ENCODE measurements at places on chromosomes 3 and 15.

DNA sequence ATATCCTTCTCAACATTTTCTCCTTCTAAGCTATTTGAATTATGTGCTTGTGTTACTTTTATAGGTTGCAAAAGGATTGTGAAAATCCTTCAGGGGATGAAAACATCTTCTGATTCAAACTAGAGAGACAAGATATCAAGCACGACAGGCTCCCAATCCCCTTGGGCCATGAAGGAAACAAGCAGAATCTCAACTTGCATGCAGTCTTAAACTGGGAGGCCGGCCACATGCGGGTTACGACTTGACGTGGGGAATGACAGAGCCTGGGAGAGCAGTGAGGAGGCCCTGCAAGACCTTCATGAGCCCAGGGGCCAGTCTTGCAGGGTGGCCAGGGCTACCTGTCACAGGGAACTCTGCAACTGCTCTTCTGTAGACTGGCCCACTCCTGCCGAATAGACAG, 94.4 kb downstream of the SCN11A start:
- no peak for DNase-seq

- no peak for DNase-seq
Measured at GRCh38 chr3:191321019-191321767, 8.0 kb upstream of the CCDC50 start.

GRCh38 chr3:46221938-46222337, 13.8 kb upstream of the CCR1 start:
- DNase-seq, result no peak

DNA sequence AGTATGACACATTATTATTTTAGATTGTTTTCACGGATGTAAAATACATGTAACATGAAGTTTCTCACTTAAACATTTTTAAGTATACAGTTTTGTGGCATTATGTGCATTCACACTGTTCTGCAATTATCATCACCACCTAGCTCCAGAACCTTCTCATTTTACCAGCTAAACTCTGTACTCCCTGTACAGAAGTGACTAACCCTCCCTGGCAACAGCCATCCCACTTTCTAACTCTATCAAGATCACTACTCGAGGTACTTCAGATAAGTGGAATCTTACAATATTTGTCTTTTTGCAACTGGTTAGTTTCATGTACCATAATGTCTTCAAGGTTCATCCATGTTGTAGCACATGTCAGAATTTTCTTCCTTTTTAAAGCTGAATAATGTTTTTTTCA, 116.3 kb upstream of the IGF1R start:
- no peak for DNase-seq

DNA sequence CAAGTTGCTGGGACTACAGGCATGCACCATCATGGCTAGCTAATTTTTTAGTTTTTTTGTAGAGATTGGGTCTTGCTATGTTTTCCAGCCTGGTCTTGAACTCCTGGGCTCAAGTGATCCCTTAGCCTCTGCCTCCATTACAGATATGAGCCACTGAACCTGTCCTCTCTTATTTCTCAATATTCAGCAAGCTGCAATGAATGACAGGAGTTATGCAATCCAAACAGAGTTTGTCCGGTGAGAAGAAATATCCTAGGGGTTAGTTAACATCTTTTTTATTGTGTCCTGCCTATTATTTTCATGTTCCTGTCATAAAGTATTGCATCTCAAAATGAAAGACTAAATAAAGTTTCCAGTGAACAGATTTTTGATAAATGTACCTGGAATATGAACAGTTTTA, 1161.4 kb downstream of the OTOL1 start:
- no peak for DNase-seq

DNA sequence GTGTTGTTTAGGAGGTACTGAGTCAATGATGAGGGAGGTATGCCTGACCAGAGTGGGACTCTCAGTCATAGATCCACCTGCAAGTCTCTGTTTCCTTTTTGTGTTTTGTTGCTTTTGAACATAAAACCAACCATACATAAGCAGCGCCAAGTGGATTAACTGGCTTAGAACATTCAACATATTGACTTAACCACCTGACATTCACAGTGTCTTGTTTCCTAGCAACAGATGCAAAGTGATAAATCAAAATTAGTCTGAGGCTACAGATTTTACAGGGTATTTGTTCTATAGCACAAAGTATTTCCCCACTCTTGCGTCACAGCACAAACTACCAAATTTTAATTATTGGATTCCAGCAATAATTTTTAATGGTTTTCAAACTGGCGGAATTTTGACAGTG, 283.8 kb downstream of the BBX start:
- DNase-seq, result no peak

DNA sequence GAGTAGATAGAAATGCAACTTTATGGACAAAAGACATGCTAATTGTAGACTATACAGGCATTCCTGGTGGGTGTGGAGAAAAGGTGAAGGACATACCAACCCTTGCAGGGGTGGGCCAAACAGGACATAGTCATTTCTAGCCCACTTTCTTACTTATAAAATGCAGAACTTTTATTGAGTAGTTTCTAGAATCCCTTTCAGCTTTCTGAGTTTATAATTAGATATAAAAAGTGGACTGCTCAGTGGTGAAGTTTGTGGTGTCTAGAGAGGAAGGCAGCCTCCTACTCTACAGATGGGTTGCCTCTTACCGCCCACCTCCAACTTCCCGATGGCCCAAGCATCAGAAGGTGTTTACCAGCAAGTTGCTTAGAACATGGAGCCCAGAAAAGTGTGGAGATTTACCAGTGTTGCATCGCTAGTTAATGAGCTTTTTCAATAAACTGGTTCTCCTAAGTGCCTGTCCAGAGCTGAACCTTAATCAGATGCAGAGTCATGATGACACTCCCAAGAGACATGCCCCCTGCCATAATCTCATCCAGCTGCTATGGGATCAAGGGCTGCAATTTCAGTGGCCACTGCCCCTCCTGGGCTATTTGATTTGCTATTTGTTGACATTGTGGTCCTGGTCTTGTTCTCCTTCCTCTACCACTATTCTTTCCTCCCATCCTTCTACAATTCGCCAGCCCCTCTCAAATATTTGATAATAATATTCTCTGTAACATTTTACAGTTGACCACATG, 77.5 kb upstream of the STRIT1 start:
- no peak for DNase-seq

DNA sequence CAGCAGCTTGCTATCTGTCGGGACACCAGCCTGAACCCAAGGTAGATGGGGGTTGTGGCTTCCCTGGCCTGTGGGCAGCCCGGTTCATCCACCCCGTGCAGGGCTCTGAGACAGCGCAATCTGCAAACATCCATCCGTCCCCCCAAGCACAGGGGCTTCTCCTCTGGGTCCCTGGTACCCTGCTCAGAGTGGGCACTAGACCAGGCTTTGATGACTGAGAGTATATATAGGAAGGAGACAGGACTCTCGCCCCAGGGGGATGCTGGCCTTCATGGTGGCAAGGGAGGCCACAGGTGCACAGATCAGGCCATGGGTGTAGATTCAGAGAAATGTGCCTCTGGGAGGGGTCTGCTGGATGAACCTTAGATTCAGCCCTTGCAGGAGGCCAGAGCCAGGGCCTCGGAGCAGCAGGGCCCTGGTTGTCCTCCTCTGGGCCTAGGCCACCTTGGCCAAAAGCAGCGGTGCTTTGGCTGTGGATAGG, 40.3 kb downstream of the CFAP100 start:
- DNase-seq, result no peak

- DNase-seq, result no peak
Measured at GRCh38 chr3:71504250-71505036, 79.1 kb downstream of the FOXP1 start.

DNA sequence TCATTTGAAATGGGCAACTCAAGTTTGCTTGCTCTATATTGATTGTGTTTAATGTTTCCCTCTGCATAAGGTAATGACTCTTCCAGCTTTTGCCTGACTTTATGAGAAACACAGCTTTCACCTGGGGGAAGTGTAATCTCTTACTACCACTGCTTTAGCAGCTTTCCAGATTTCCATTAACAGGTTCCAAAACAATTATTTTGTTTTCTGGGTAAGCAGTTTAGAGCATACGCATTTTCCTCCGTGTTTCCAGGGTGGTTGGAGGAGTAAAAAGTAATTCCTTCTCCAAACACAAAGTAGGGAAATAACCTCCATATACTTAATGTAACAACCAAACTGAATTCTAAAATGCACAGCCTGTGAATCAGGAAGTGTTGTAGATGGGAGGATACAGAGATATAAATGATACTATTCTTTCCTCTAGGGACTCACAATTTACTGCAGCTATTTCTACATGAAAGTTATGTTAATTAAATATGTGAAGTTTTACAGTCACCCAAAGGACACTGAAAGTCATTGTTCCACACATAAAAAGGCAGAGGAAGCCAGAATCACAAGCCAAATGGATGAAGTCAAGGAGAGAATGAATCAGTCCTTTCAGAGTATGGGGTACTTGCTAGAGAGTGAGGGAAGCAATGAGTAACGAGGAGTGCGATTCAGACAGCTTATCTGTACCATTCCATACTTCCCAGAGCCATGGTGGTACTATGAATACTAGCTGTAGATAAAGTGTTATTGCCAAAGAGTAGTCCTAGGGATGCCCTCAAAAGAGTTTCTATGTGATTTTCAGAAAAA, 16.6 kb downstream of the ST3GAL6 start:
- no peak for DNase-seq

Measured in gastrocnemius medialis (tissue), 4 donors.